MV-4-11 (cell line): ENCODE measurements at places on chromosomes 1 and 21.

GRCh38 chr1:241899210-241899609 lies 51.2 kb downstream of the EXO1 start:
- peak; percentile 79 for DNase-seq

DNA sequence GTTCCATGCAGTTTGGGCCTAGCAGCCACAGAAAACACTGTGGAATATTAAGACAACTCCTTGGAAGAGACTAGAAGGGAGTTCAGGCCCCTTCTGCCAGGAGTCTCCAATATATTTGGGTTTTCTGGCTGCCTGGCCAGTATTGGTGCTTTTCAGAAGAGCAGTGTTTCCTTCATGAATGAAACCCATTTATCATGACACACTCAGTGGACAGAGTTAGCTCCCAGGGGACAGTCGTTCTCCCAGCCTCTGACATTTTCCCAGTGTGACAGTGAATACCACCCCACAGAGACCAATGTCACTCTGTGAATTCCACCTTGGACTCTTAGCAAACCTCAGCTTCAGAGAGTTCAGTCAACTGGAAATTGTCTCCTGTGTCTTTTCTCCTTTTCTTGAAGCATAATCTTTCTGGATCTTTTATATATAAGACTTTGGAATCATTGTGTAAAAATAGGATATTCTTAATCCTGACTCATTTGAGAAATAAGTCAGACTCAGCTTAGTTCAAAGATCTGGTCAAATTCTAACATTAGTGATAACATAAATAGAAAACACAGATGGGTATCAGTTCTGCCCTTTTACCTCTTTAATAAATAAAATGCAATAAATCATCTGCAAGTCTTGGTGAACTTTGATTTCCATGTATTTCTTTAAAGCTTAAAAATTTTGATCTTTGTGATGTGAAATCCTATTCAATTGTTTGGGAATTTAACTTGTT lies 40.4 kb downstream of the GNG12 start:
- DNase-seq: no peak

DNA sequence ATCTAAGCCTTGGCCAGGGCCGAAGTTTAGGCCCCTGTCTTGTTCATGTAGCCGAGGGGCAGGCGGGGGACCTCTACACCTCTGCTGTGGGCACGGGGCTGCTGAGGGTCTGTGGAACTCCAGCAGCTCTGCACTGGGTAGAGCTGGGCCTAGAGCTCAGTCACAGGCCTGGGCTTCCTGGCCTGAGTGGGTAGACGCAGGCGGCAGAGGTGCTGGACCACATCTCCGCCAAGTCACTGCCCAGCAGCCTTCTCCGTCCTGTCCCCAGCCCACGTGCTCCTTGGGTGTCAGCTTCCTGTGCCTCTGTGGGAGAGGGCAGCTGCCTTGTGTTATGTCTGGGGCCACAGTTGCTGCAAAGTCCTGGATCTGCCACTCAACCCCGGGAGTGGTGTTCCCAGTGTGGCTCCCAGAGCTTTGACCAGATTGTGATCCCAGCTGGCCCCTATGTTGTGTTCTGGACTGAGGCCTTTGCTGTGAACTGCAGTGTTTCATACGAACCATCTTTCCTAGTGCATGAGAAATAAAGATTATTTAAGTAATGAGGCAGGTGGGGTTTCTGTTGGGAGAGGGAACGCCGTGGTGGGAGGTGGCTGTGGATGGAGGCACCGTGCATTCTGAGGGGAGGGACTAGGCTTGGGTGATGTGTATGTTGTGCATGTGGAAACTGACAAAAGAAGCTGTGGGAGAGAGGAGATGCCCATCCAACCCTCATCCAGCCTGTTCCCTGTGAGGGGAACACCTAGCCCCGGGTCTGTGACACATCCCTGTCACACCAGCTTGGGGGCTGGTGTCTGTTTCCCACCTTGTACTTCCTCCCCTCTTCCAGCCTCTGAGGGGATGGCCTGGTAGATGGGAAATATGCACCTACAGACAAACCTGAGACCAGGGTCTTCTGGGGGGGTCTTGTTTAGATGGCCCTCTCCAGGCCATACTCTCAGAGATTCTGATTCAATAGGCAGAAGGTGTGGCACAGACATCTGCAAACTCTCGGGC lies 12.2 kb downstream of the AMPD2 start:
- no peak for DNase-seq

GRCh38 chr1:180519846-180520245 lies 17.5 kb upstream of the ACBD6 start:
- no peak for DNase-seq

- no peak for DNase-seq
These were observed 151.3 kb upstream of the GJB5 start for GRCh38 chr1:34603594-34603993.

DNA sequence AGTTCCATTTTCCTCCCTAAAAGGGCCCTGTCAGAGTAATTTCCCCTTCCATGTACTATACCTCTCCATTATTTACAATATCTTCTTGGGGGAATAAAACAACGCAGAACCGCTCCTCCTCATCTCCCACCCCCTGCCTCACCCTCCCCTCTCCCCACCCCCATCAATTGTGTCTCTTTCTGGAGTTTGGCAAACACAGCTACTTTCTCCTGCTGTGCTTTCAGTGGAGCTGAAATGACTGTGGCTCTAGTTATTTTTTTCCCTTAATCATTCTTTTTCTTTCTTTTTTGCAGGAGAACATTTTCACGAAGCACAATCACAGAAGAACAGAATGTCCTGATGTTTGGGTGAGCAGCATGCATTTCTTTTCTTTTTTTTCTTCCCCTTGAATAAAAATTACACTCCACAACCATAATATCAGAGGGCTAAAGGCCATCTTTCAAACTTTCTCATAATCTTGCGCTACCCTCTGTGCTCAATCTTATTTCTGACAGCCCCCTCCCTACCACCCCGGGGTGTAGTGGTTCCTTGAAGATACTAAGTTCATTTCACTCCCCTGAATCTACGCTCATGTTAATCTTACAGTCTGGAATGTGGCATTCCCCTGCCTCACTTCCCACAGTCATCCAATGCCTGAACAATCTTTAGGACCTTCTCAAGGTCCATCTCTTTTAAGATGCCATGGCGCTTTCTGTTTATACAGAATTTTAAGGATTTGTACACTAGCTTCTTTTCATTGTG lies 8.8 kb upstream of the PLXNA2 start:
- DNase-seq: no peak

DNA sequence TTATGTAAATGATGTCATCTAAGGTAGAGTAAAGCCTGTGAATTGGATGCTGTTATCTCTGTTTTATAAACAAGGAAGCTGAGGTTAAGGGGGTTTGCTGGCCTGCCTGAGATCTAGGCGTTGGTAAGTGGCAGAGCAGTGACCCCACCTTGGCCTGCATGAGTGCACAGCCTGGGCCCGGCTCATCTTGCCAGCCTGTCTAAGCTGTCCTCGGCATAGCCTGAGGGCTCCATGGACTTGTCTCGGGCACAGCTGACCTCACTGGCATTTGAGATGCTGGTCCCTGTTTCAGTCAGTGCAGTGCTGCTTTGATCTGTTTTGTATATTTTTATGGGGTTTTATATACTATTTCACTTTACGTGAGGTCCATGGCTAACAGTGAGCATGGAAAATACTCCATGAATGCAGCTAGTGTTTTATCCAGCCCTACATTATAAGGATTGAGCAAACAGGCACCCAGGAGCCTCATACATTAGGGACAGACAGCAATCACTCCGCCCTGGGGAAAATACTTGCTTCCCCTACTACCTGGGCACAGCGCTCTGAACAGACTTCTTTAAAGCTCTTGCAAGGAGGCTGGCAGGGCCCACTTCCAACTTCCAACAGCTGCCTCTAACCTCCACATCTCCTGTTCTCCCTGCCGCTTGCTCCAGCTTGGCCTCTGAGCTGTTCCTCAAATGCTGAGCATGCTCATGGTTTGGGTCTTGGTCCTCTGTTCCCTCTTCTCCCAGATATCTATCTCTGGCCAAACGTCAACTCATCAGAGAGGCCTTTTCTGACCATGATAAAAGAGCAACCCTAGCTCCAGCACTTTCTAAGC lies 150.6 kb upstream of the HMGB4 start:
- no peak for DNase-seq

GRCh38 chr1:165600793-165601192 lies 30.2 kb upstream of the MGST3 start:
- peak; percentile 92 for DNase-seq

GRCh38 chr21:17775431-17776126 lies 43.6 kb downstream of the C21orf91 start:
- DNase-seq: no peak

DNA sequence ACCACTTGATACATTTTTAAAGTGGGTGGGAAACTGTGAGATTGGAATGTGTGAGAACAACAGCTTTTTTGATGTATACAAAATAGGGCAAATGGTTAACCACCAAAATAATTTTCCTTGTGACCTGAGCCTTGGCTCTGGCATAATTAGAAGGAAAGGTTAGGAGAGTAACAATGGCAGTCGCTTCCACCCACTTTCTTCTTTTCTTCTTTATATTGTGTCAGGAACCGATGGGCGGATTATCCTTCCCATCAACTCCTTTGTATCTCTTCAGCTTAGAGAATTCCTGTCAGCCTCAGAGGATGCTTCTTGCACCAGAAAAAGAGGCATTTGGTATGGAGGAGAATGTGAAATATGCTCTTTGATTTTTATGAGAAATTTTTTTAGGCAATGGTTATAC lies 90.6 kb downstream of the SDCCAG8 start:
- no peak for DNase-seq

GRCh38 chr1:41767534-41768525 lies 150.9 kb downstream of the HIVEP3 start:
- DNase-seq: no peak

GRCh38 chr1:105100102-105100501 lies 1350.4 kb downstream of the AMY1C start:
- no peak for DNase-seq

GRCh38 chr1:223770621-223771315 lies 58.4 kb downstream of the CAPN2 start:
- DNase-seq: no peak

DNA sequence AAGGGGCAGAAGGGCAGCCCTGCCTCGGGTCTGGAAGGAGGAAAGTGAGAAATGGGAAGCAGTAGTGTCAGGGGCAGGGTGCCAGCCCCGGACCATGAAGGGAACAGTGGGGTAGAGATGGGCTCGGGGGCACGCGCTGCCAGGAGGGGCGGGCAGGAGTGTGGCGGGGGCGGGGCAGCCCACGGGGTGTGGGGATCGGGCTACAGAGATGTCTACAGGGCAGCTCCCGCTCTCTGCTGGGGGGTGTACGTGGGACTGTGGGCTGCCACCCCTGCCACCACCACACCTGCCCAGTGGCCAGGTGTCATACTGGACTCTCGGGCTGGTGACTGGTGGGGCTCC lies 7.4 kb downstream of the ARHGEF16 start:
- DNase-seq: no peak

- DNase-seq: peak; percentile 37
These were observed 494.7 kb upstream of the ADGRL2 start for GRCh38 chr1:81305997-81306452.

DNA sequence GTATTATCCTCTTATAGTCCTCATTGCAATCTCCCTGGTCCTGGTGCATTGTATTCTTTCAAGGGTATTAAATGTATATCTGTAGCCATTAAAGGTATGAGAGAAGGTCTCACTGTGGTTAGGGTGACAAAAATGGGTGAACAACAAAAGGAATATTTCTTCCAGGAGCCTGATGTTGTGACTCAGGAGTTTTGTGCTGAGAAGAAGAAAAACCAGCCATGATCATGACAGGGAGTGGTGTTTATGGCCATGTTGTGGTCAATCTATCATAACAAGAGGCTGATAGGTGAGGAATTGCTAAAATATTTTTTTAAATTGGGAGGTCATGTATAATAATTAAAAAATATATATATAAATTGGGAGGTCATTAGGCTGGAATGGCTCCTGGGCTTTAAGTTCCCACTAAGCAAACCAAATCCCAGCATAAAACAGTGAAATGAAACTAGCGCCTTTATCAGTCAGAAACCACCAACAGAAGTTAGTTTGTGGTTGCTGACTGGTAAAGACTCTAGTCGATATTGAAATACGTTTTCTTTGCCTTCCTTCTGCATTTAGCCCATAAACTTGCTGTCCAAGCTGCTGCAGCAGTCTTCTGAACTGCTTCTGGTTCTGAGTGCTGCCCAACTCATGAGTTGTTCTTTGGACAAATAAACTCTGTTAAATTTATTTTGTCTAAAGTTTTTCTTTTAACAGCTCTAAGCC lies 60.3 kb downstream of the TBX19 start:
- peak; percentile 95 for DNase-seq

GRCh38 chr1:228166170-228166936 lies 749 bp downstream of the IBA57 start:
- peak; percentile 69 for DNase-seq

DNA sequence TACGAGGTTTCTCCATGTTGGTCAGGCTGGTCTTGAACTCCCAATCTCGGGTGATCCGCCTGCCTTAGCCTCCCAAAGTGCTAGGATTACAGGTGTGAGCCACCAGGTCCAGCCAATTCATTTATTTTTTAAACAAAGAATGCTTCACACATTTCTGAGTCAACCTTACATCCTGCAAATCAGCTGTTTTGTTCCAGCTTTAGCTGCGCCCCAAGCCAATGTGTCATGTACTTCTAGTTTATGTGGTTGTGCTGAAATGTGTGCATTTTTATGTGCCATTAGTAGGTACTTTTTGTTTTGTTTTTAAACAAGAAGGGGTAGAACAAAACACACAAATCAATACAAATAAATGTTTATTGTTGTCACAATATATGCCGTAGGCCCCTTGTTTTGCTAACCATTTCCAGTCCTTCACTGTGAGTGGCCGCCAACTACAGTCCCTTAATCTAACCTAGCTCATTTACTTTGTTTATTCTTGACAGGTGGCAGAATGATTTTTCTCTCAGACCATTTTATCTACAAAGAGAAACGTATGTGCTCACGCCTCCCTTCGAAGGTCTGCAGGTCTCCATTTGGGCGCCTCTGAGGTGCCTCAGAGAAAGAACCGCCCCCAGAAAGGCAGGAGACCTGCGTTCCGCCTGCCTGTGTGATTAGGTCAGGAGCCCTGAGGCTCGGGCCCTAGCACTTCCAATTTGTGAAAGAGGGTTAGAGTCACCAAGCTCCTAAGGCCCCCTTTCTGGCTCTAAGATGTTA lies 2.8 kb upstream of the CASQ2 start:
- no peak for DNase-seq

DNA sequence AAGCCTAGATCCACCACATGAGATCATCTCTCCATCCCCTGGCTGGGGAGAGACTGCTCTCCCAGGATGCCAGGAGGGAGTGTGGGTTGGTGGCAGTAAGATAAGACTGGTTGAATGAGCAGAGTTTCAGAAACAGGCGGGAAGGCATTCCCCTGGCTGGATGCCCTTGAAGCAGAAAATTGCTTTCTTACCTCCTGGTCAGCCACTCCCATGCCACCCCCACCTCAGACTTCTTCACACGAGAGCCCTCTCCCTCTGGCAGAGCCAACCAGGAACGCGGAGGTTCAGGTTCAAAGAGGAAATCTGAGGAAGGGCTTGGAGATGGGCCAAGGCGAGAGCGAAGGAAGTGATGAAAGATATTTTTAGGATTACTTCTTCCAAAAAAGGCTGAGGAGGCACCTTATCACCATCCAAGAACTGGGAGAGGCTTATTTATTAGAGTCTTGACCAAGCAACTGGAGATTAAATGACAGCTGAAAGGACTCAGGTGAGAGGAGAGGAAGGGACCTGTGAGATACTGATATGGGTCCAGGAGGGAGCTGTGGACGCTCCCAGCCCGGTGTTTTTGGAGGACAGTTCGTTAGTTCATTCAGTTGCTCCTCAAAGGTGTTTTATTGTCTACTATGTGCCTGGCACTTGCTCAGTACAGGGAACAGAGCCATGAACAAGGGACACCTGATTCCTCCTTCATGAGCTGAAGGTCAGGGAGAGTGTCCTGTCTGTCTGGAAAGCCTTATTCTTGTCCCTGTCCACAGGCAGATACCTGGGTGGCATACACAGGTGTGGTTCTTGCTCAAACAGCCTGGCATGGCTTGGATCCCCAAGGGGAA lies 18.9 kb upstream of the SLC26A9 start:
- DNase-seq: no peak
